ENCODE measurements at places on chromosomes 11 and 22. TPM values are rescaled to one million over a fixed set of nuclear protein-coding genes. Genes with fewer than 3 reads are reported as not detected.

DNA sequence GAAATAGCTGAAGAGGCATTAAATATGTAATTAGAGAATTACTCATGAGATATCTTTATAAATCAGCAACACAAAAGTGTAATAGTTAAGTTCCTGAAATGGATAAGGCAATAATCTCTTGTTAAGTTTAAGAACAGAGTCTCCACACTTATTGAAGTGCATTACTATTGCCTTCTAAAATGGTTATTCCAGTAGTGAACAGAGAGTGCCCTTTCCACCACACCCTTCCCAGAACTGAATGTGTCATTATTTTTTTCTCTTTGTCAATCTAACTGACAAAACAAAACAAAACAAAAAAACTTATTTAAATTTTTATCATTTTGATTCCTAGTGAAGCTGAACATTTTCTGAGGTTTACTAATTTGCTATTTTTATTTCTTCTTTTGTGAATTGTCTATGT, 9.2 kb upstream of the PRRG4 start:
- DNase-seq = no peak

DNA sequence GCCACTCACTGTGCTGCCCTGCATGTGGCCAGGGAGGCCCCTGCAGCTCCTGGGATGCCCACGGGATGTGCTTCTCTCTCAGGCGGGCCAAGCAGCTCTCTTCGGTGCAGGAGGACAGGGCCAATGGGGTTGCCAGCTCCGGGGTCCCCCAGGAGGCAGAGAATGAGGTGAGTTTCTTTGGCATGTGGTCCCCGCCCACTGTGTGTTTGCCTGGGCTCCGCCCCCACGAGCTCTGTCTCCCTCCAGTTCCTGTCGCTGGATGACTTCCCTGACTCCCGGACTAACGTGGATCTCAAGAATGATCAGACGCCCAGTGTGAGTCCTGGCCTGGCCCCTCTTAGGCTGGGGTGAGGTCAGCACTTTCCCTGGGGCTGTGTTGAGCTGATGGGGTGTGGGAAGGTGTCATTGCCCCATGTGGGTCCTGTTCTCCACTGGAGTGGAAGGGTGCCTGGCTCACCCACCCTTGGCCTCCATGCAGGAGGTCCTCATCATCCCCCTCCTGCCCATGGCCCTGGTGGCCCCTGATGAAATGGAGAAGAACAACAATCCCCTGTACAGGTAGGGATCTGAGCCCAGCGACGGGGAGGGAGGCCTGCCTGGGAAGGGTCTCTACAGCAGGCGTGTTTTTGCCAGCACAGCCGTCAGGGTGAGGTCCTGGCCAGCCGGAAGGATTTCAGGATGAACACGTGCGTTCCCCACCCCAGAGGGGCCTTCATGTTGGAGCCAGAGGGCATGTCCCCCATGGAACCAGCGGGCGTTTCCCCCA, 7.7 kb downstream of the SCO2 start:
- no peak for DNase-seq

Gene PNPLA3
- 11.7 TPM for total RNA-seq

DNA sequence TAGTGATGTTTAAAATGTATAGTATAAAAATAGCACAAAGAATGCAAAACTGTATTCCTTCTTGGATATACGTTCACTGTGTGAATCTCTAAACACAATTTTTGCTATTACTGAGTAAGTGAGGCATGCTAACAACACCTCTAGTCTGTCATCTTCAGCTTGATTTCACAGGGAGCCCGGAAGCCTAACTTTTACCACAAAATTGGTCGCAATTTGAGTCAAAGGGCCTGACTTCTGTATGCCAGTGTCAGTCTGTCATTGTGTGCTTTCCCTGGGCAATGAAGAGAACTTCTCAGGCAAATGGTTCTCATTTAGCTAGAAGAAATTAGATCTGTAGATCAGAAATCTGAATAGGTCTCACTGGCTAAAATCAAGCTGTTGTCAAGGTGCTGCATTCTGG, 1059.5 kb downstream of the FAM181B start:
- no peak for DNase-seq

GRCh38 chr11:7892840-7893254, 38.2 kb downstream of the OR10A6 start:
- DNase-seq = no peak

DNA sequence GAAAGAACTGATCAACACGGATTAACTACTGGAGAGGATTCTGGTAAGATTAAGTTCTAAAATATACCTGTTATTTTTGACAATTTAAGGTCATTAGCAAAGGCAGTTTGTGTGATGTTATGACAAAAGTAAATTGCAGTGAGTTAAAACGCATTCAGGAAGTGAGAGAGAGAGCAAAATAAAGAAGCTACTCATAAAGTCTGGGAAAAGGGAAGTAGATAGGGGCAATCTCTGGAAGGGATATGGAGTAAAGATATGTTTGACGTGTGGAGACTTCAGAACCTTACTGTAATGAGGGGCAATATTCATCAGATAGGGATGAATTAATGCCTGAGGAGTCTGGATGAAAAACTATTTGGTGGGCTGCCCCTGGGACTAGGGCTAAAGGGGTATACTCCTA, 16.8 kb downstream of the OR56B4 start:
- no peak for DNase-seq

Gene PANX2
- 1.0 TPM for total RNA-seq

Gene OR8G5
- not detected for total RNA-seq

GRCh38 chr11:66042227-66042995, 6.5 kb downstream of the GAL3ST3 start:
- no peak for DNase-seq

DNA sequence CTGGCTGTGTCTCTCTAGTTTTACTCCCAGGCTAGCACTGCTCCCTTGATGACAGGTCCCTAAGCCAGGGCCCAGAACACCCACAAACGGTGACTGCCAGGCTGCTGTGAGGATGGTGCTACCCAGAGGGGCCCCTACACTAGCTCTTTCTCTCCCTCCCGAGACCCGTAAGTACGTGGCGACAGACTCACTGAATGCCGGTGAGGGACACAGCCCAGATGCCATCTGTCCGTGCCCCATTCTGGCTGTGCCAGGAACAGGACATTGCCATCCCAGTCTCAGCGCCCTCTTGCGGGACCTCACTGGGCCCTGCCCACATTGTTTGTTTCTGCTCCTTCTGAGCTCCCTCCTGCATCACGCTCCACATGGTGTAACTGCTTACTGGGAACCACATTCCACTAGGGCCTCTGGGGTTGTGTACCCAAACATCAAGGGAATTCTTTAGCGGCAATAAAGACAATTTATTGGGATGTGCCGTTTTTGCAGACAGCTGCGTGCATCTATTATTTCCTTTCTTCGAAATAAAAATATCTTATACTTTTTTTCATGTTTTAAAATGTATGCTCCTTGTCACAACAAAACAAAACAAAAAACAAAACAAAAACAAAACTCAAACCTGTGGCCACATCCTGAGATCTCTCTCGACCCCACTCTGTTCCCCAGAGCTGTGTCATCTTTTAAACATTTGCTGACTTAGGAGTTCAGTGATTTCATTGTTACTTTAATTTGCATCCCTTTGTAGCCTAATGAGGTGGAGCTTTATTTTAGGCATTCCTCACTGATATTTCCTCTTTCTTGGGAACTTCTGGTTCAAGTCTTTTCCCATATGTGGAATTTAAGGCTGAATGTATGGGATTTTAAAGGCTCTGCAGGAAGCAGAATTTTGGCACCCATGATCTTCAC, 4.4 kb upstream of the TPCN2 start:
- DNase-seq = peak; percentile 34

GRCh38 chr11:13135385-13136271, 126.5 kb downstream of the RASSF10 start:
- DNase-seq = no peak

GRCh38 chr11:73387594-73388264, 11.5 kb downstream of the RELT start:
- DNase-seq = no peak

DNA sequence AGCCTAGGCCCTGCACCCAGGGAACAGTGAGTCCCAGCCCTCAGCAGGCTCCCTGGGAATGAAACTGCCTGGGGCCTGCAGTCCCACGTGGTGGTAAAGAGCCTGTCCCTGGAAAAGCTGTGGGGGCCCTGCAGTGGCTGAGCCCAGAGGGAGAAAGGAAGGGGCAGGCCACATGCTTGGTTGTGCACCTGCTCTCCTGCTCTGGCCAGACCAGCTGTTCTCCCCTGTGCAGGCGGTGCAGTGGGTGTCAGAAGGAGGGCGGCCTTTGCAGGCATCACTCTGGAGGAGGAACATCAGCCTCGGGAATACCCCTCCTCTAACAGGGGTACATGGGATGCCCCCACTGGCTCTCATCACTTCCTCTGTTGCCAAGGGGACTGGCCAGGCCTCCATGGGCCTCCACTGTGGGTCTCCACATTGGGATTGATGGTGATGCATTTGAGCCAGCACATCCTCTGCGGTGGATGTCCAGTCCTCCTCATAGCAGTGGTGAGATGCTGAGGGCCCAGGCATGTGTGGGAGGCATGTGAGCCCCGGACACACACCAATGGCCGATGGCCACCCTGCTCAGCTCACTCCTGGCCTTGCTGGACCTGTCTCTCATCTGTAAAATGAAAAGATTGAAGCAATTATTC, 690.4 kb downstream of the BRD1 start:
- DNase-seq = no peak

GRCh38 chr11:108293229-108293628, 70.4 kb downstream of the ATM start:
- DNase-seq = no peak

DNA sequence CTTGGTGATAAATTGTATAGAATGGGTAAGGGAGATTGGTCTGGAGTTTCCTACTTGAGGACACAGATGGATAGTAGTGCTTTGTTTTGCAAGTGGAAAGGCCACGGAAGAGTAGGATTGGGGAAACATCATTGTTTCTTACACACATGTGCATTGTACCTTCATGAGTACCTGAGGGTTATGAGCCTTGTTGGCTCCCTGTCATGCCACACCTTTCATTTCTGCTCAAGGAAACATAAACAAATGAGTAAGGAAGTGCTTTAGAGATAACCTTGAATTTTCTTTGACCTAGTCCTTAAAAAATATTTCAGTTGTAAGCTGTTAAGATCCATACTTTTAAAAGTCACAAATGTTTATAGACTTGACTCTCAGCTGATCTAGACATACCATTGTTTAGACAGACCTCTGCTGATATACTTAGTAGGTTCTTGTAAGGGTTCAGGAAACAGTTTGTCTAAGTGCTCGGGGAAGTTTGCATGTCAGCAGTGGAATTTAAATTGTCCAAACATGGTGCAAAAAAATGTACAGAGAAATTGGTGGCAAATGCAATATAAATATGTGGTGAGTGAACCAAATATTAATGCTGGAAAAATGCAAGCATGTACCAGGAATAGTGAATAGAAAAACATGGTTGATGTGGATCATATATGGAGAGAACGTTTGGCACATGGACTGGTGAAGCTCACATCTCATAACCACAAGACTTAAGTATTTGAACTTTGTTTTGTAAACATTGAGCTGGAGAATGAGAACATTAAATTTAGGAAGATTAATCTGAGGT, 40.9 kb downstream of the GAS2 start:
- DNase-seq = no peak

DNA sequence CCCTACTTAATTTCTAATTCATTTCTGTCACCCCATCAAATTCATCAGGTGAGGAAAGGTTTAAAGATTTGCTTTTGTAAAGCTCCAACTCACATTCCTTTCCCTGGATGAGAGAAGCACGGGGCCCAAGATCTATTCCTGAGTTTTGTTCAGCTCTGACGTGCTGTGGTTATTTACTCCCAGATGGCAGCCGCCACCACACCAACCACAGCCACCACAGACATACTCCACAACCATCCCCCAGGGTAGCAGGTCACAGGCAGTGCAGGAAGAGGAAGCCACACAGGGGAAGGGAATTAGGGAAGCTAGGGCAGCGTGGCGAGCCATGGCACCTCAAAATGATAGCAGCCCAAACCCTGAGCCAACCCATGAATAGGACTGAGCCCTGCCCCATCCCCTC, 63.5 kb upstream of the CSNK2A3 start:
- no peak for DNase-seq

Gene SAA1
- 14.6 TPM for total RNA-seq

- DNase-seq = no peak
Measured at GRCh38 chr22:40966726-40967085, 15.5 kb downstream of the RBX1 start.

- DNase-seq = no peak
Measured at GRCh38 chr11:44997566-44997965, 46.9 kb upstream of the TP53I11 start.

DNA sequence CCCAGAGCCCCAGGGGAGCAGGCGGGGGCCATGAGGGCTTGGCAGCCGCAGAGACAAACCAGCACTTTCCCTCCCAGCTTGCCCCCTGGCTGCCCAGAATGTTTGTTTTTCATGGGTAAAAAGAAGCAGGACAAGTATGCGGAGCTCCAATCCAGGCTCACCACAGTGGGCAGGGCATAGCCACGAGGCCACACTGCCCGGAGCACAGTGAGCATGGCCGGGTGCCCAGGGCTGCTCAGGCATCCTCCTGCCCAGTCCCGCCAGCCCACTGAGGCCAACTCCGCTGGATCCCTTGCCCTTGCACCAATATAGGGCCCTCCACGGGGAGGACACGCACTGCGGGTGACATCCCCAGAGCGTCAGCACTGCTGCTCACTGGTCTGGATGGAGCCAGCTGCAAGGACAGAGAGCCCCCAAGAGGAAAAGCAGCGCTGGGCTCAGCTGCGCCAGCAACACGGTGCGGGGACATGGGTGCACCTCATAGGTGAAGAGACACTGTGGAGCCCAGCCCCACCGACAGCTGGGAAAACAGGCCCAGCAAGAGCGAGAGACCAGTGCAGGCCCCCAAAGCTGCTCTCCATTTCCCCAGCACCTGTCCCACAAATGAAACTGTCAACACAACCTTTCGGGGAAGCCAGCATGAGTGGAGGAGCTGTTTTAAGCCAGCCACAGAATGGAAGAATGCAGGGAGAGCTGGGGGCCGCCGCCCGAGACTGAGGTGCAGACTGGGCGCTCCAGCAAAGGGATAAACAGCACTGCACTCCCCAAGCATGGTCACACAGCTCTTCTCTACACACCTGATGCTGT, 24.8 kb downstream of the ARVCF start:
- no peak for DNase-seq

DNA sequence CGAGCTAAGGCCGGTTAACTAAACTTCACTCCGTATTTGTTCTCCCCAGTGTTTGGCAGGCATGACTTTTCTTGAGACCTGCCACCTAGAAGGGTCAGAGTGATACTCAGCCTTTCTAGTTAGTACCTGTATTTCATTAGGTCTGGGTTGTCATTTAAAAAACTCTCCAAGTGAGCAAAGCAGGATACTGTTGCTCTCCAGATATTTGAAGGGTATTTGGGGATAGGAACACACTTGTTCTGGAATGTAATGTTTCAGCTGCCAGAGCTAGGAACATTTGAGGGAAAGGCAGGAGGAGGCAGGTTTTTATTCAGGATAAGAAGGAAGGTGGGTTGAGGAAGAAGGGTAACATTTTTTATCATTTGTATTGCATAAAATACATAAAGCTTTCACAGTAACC, 140.1 kb downstream of the TRIM44 start:
- peak; percentile 75 for DNase-seq

Measured in foreskin keratinocyte (primary cell).